Upper lobe of left lung (tissue), 6 donors: ENCODE measurements at places on chromosomes 12 and 14. TPM values are rescaled to one million over a fixed set of nuclear protein-coding genes. Genes with fewer than 3 reads are reported as not detected.
A peak's percentile ranks its signal among the peaks of the same experiment; 100 is the strongest.

DNA sequence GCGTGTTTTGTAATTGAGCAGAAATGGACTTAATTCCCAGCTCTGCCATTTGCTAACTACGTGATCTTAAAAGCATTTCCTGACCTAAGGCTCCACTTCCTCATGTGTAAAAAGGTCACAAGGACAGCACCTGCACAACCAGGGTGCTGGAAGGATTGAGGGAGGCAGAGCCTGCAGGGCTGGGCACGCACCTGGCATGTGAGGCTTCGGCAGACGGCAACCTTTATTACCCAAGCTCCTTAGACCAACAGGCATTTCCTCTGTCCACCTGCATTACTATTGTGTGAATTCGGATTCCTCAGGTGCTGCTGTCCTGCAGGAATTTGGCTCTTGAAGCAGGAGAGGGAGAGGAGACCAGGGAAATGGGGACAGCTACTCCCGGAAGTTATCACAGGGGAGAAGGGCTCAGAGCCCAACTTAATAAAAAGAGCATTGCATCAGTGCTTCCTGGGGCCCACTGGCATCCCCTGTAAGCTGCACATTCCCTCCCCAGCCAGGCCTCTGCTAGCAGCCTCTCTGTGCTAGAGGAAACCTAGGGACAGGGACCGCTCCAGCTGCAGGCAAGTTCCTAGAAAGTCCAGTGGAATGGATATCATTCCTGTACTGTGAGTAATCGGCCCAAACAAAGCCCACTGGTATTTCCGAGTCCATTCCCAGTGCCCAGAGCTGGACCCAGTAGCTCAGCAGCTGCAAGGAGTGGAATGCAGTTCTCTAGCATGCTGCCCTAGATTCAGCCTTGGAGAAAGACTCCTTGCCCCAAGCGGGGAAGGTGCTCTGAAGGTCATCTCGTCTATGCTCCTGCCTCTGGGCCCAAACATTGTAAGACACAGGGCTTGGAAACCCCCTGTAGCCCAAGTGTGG lies 157.1 kb upstream of the CCND2 start:
- no peak for DNase-seq
- no peak overlapping the region for H3K4me3 ChIP-seq

DNA sequence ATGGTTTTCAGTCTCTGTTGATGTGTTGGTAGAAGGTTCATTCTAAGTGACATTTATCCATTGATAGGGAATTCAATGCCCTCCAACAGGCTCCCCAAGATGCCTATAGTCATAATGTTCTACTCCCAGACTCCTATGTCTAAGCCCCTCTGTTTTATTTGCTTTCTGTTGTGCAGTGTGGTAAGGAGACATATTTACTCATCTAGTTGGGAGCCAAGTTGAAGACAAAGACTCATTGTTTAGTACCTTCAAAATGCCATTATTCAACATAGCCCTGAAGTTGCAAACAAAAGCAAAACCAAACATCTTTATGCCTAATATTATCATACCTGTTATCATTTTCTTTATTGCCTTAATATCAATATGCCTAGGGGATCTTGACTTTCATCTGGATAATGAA lies 302.1 kb downstream of the RMST start:
- H3K4me1 ChIP-seq = no peaks in the 10 kb centered on the region
- no peak overlapping the region for H3K4me3 ChIP-seq
- no peaks in the 10 kb centered on the region for H3K36me3 ChIP-seq
- H3K27me3 ChIP-seq = no peaks in the 10 kb centered on the region
- no peak for DNase-seq

GRCh38 chr14:102655137-102655536 lies 62.7 kb downstream of the RCOR1 start:
- no peak for DNase-seq
- H3K36me3 ChIP-seq = no peaks in the 10 kb centered on the region
- H3K4me3 ChIP-seq = no peak overlapping the region
- H3K4me1 ChIP-seq = peaks cover 16% of the 10 kb centered on the region
- H3K27ac ChIP-seq = peak overlapping the region; percentile 16

GRCh38 chr14:106120101-106120500 lies 593.7 kb downstream of the TMEM121 start:
- no peak overlapping the region for H3K27ac ChIP-seq
- H3K27me3 ChIP-seq = no peaks in the 10 kb centered on the region
- H3K36me3 ChIP-seq = no peaks in the 10 kb centered on the region
- no peak overlapping the region for H3K4me3 ChIP-seq

GRCh38 chr14:75497701-75498100 lies 24.6 kb upstream of the BATF start:
- H3K4me3 ChIP-seq = no peak overlapping the region
- no peaks in the 10 kb centered on the region for H3K27me3 ChIP-seq
- no peak for DNase-seq
- H3K27ac ChIP-seq = no peak overlapping the region
- no peaks in the 10 kb centered on the region for H3K36me3 ChIP-seq

DNA sequence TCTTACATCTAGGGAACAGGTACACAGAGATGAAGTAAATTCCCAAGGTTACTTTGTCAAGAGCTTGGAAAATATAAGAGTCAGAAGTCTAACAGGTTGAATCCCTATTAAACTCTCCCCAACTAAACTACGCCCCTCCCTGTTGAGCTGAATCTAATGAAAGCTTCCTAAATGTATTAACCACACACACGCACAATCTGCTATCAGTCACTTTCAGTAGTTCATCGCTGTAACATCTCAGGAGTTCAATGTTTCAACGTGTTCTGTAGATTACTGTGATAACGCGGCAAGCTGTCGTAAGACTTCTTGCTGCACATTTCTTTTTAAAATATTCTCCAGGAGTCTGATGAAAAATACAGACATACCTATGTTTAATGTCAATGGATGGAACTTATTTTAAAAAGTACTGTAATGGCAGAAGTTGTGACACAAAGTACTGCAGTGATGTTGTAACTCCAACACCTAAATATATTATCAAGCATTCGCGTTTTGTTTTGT lies 612 bp upstream of the SLC25A3 start:
- peak overlapping the region; percentile 80 for H3K4me3 ChIP-seq
- no peak for DNase-seq
- peak overlapping the region; percentile 99 for H3K27ac ChIP-seq

DNA sequence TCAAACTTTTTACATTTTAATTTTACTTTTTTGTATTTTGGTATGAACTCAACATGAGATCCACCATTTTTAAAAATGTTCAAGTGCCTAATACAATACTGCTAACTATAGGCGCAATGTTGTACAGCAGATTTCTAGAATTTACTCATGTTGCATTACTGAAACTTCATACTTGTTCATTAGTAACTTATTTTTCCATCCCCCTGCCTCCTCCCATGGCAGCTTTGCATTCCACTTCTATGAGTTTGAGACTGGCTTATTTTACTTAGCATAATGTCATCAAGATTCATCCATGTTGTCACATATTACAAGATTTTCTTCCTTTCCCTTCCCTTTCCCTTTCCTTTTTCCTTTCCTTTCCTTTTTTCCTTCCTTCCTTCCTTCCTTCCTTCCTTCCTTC lies 825.9 kb downstream of the SLC16A7 start:
- no peaks in the 10 kb centered on the region for H3K4me1 ChIP-seq
- H3K36me3 ChIP-seq = no peaks in the 10 kb centered on the region
- no peak for DNase-seq
- no peaks in the 10 kb centered on the region for H3K27me3 ChIP-seq
- H3K27ac ChIP-seq = no peak overlapping the region

GRCh38 chr14:90419200-90419599 lies 22.4 kb downstream of the CALM1 start:
- H3K4me3 ChIP-seq = no peak overlapping the region
- H3K36me3 ChIP-seq = no peaks in the 10 kb centered on the region
- DNase-seq = peak; percentile 43
- peaks cover 10% of the 10 kb centered on the region for H3K4me1 ChIP-seq

DNA sequence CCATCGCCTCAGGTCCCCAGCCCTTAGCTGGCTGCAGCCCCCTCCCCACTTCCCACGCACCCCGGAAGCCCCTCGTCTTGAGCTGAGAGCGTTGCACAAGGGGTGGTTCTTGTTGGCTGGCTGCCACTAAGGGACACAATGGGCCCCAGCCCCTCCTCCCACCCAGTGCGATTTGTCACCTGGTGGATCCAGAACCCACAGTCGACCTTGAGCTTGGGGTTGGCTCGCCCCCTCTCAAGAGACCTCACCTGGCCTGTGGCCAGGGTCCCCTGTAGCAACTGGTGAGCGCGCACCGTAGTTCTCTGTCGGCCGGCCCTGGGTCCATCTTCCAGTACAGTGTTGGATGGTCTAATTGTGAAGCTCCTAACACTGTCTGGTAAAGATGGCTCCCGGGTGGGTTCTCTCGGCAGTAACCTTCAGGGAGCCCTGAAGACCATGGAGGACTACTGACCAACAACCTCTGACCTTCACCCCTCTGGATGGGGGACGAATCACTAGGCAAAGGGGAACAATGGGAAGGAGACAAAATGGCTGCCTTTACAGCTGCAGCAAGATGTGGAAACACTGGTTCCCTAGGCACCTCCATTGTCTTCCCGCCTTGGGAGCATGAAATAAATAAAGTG lies 6.6 kb downstream of the PHB2 start:
- H3K4me1 ChIP-seq = peaks cover 46% of the 10 kb centered on the region
- peaks cover 34% of the 10 kb centered on the region for H3K36me3 ChIP-seq
- no peaks in the 10 kb centered on the region for H3K27me3 ChIP-seq
- H3K27ac ChIP-seq = peak overlapping the region; percentile 91
- H3K4me3 ChIP-seq = peak overlapping the region; percentile 60

GRCh38 chr14:23177181-23177580 lies 6.3 kb downstream of the SLC7A8 start:
- peaks cover 18% of the 10 kb centered on the region for H3K4me1 ChIP-seq
- DNase-seq = no peak
- H3K36me3 ChIP-seq = no peaks in the 10 kb centered on the region

GRCh38 chr14:34502001-34502400 lies 37.5 kb downstream of the EAPP start:
- H3K4me1 ChIP-seq = no peaks in the 10 kb centered on the region
- H3K4me3 ChIP-seq = no peak overlapping the region
- H3K27me3 ChIP-seq = no peaks in the 10 kb centered on the region
- no peaks in the 10 kb centered on the region for H3K36me3 ChIP-seq
- DNase-seq = no peak
- no peak overlapping the region for H3K27ac ChIP-seq

DNA sequence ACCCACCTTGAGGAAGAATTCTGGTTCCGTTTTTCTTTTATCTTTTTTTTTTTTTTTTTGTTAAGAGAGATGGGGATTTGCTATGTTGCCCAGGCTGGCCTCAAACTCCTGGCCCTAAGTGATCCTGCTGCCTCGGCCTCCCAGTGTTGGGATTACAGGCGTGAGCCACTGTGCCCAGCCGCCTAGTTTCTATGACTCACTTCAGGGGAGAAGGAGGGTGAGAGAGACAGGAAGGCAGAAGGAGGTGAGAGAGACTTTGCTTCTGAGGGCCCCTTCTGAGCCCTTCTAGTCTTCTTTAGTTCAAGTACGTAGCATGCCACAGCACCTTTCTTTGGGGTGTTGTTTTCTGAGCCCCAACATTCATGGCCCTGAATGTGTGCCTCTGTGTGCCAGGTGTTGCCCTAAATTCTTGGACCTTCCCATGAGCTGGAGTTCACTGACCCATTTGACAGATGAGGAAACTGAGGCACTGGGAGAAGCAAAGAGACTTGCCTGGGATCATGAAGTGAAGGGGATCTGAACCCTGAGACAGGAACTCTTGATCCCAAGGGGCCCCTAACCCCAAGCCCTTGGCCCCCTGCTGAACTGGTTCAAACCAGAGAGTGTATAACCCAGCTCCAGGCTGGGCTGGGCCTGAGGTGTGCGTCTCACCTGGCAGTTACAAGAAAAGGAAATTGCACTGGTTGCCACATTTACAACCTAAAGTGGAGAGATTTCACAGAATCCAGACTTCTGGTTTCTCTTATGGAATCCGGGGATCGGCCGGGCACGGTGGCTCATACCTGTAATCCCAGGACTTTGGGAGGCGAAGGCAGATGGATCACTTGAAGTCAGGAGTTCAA lies 20.8 kb downstream of the SH2B3 start:
- peaks cover 66% of the 10 kb centered on the region for H3K4me1 ChIP-seq
- peak overlapping the region; percentile 89 for H3K27ac ChIP-seq
- H3K27me3 ChIP-seq = no peaks in the 10 kb centered on the region
- H3K4me3 ChIP-seq = no peak overlapping the region
- H3K36me3 ChIP-seq = no peaks in the 10 kb centered on the region
- DNase-seq = no peak

DNA sequence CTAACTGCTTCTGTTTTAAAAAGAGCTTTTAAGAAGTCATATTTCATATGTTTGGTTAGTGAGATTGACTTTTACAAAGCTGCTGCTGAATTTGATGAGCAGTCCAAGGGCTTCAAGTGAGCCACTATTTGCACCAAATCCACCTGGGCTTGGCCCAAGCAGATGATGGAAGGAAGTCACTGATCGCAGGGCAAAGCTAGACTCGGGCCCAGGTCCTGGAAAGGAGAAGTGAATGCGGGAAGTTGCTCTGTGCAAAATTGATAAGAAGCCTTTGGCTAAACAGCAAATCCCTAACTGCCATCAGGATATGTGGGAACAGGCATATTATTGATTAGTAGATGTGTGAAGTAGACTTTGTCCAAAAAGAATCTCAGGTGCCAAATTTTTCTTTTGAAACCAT lies 30.5 kb downstream of the PLXNC1 start:
- H3K4me1 ChIP-seq = peaks cover 15% of the 10 kb centered on the region
- no peak overlapping the region for H3K4me3 ChIP-seq

- peaks cover 6% of the 10 kb centered on the region for H3K4me1 ChIP-seq
- no peaks in the 10 kb centered on the region for H3K36me3 ChIP-seq
- H3K4me3 ChIP-seq = no peak overlapping the region
- H3K27me3 ChIP-seq = no peaks in the 10 kb centered on the region
- H3K27ac ChIP-seq = no peak overlapping the region
Observed at GRCh38 chr12:5467931-5468330, 36.0 kb downstream of the NTF3 start.

DNA sequence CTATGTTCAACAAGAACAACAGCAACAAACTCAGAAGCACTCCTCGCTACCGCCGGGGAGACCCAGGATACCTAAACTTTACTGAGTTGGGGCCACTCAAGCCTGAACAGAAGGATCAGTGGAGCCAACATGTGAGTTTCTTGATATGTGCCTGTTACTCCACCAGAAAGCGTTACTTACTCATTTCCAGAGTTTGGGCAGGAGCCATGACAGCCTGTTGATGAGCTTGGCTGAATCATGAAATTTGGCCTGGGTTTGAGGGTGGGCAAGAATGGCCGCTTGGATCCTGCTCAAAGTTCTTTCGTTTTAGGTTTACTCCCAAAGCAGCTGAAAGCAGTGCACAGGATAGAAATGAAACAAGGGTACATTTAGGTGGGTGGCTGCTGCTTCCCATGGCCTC lies 12.0 kb upstream of the GALNT6 start:
- H3K27ac ChIP-seq = no peak overlapping the region
- no peaks in the 10 kb centered on the region for H3K4me1 ChIP-seq
- H3K36me3 ChIP-seq = no peaks in the 10 kb centered on the region
- H3K27me3 ChIP-seq = no peaks in the 10 kb centered on the region

- H3K4me3 ChIP-seq = no peak overlapping the region
- no peak overlapping the region for H3K27ac ChIP-seq
- no peaks in the 10 kb centered on the region for H3K27me3 ChIP-seq
- no peaks in the 10 kb centered on the region for H3K36me3 ChIP-seq
- H3K4me1 ChIP-seq = no peaks in the 10 kb centered on the region
Observed at GRCh38 chr14:68011406-68012028, 191.9 kb downstream of the RAD51B start.

GRCh38 chr12:80142640-80143039 lies 43.3 kb downstream of the OTOGL start:
- H3K4me3 ChIP-seq = no peak overlapping the region
- DNase-seq = no peak
- H3K27me3 ChIP-seq = no peaks in the 10 kb centered on the region

Gene ETFBKMT
- 5.0 TPM for total RNA-seq

Gene TAS2R13
- 0.97 TPM for total RNA-seq

Gene PPP1R1A
- total RNA-seq = 0.30 TPM

Gene ABCC9
- total RNA-seq = 15.2 TPM

Gene GLT8D2
- 5.8 TPM for total RNA-seq

Gene DBX2
- total RNA-seq = not detected

Gene LRP1-AS
- total RNA-seq = not detected

Gene HCAR1
- 0.33 TPM for total RNA-seq
